ENCODE measurements at places on chromosomes 7 and 10. TPM values are rescaled to one million over a fixed set of nuclear protein-coding genes. Genes with fewer than 3 reads are reported as not detected.

CHAT gene
- total RNA-seq: not detected

DNA sequence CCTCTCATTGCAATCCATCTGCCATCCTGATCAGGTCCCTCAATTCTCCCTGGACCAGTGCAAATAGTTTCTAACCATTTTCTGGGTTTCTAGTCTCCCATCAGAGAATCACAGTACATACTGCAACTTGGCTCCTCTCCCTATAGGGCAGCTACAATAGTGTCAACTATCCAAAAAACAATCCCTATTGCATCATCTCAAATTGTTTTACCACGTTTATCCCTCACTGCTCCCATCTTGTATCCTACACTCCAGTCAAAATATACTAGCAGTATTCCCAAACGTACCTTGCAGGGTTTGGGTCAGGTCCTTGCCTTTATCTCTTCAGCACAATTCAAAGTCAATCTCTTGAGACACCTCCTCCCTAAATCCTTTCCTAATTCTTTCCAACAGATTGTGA lies 23.6 kb downstream of the ASB15 start:
- no peak for DNase-seq

GRCh38 chr7:80591654-80592053 lies 46.8 kb upstream of the CD36 start:
- DNase-seq: no peak

IQUB gene
- 0.54 TPM for total RNA-seq

DNA sequence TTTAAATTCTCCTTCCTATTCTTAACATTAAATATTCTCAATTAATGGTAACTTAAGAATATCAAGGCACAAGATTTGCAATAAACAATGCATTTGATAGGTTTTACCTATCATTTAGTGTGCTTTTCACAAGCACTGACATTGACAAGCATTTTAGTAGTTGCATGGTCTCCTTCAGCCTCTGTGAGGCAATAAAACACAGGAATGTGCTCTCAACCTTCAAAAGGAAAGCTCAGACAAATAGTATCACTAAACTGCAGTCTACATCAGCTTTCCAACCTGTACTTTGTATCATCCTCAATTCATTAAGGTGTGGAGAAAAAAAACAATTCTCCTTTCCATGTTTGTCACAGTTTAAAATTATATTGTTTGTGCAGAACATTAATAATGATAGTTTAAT lies 51.1 kb upstream of the TSPAN13 start:
- DNase-seq: no peak

DNA sequence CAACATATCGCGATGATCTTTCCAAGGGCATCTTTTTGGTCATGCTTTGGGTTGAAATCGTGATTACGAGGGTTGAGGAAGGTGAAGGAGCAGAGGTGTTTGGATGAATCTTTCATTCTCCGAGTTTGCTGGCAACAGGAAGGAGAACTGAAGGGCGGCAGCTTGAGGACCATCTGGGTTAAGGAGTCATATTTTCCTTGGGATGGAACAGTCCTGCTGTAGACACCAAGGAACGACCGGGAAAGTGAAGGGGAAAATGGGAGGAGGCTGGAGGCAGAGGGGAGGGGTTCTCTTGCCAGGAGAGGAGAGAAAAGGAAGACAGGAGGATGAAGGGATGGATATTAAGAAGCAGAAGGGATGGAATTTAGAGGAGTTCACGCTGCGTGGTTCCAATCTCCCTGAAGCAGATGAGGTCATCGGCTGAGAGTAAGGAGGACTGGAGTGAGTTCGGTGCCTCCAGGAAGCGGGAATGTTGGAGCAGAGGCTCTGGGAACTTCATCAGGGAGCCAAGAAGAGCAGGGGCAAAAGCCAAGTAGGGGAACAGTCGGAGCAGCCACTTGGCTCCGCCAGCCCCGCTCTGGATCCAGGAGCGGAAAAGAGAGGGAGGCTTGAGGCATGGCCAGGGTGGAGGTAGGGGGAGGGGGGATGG lies 116.6 kb upstream of the GALNT17 start:
- peak; percentile 67 for DNase-seq

DNA sequence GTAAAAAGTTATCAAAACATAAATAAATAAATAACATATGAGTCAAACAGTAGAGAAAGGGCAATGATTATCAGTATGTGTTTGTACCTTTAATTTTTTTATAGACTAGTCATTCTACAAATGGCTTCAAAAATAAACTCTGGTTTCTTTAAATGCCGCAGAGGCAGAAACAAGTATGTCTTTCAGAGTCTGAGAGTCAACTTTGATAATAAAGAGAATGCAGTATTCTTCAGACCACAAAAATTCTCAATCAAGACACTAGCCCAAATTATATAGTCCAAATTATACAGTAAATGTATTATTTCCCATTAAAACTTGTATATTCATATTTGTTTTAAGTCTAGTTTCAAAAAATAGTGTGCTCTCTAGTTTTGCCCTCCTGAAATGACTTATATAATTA lies 1142.3 kb downstream of the NXPH1 start:
- DNase-seq: no peak

- DNase-seq: no peak
Observed at GRCh38 chr10:70579234-70580002, 23.1 kb downstream of the PRF1 start.

TMEM130 gene
- not detected for total RNA-seq

DNA sequence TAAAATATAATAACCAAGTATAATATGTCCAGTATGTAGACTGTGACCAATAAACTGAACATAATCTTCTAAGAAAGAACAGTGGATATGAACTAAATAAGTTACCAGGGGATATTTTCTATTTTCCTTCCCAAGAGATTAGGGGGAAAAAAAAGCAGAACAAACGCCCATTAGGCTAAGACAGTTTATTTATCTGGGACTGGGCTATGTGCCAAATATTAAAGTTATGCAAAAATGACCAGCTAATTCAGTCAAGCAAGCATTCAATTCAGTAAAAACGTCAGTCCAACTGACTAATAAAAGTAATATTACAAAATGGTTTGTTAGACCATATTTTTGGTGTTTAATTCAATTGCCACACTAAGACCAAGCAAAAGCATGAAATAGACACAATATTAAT lies 122.2 kb downstream of the TSPAN12 start:
- DNase-seq: no peak

GRCh38 chr10:3735175-3735574 lies 49.8 kb downstream of the KLF6 start:
- DNase-seq: peak; percentile 57

CRYGN gene
- total RNA-seq: not detected

DNA sequence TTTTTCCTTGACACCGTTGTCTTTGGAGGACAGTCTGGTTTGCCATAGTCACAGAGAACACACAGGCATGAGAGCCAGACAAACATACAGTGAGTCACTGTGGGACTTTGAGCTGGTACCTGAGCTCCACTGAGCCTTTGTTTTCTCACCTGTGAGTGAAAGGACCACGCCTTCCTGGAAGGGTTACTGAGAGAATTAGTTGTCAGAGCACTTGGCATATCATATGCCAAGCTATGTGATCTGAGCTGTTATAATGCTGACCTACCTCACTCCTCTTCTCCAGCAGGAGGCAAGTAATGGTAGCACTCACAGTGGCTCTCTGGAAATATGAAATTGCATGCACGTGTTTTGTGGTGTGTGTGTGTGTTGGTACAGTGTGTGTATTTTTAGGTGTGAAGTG lies 59.7 kb downstream of the CXCL12 start:
- no peak for DNase-seq

ACBD7 gene
- not detected for total RNA-seq

GRCh38 chr10:62541811-62542210 lies 167.6 kb downstream of the ZNF365 start:
- DNase-seq: peak; percentile 71

- DNase-seq: peak; percentile 94
Observed at GRCh38 chr10:17616403-17617030, 657 bp downstream of the HACD1 start.

ADAM12 gene
- 0.35 TPM for total RNA-seq

DNA sequence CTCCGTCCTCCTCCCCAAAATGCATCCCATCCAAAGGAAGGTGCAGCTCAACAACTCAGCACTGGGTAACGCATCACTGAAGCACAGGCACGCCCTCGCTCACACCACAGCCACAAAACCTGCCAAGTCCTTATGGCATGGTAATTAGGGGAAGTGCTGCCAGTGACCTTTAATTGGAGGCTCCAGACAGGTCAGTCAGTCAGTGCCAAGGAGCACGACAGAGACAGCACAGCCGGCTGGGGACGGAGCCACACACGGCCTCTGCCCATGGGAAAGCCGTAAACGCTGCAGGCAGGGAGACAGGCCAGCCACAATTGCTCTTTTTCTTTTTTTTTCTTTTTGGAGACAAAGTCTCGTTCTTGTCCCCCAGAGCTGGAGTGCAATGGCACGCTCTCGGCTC lies 146.5 kb downstream of the MAD1L1 start:
- no peak for DNase-seq

EPHB6 gene
- total RNA-seq: 3.3 TPM

GRCh38 chr10:69217119-69217754 lies 2.9 kb upstream of the HKDC1 start:
- no peak for DNase-seq

- no peak for DNase-seq
Observed at GRCh38 chr7:39434012-39434411, 132.2 kb upstream of the YAE1 start.

AKR1E2 gene
- total RNA-seq: 5.4 TPM

DNA sequence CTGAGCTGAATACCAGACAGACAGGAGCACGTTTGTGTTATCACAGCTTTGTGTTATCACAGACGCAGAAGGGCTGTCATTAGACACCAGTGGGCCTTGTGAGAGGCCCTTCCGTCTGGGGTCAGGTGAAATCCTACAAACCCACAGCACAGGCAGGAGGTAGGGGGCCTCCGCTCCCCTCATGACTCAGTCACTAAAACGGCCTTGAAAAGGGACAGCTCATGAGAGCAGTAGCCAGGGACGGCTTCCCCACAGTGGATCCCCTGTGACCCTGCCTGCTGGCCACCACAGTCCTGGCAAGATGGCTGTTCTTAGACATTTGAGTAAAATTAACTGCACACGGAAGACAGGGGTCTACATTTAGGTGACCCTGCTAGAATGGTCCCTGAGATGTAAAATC lies 215.8 kb upstream of the PPP2R2D start:
- DNase-seq: no peak

KEL gene
- total RNA-seq: 0.62 TPM

DNA sequence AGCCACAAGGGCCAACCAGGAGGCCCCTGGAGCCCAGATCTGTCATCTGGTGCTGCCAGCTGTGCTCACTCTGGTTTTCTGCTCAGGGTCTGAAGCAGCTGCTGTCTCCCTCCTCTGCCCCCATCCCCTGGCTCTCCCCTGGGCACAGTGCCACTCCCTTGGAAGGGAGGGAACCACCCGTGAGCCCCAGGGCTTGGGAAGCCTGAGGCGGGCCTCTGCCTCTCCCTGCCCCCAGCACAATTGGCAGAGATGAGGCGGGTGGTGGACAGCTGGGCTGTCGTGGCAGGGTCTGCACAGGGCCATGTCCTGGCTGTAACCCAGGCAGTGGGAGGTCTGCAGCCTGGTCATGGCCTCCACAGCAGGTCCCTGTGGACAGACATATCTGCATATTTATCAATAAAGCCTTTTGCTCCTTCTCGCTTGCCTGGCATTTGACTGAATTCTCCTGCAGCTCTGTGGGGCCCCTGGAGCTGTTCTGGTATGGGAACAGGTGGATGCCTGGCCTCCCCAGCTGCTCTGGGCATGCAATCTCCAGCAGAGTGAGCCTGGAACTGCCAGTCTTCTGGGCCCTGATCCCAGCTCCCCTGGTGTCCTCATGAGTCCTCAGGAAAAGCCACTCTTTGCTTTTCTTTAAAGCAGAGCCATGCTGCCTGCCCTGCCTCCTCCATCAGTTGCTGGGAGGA lies 1.6 kb upstream of the ANKRD2 start:
- peak; percentile 43 for DNase-seq

VAX1 gene
- not detected for total RNA-seq

IGF2BP3 gene
- not detected for total RNA-seq

DNA sequence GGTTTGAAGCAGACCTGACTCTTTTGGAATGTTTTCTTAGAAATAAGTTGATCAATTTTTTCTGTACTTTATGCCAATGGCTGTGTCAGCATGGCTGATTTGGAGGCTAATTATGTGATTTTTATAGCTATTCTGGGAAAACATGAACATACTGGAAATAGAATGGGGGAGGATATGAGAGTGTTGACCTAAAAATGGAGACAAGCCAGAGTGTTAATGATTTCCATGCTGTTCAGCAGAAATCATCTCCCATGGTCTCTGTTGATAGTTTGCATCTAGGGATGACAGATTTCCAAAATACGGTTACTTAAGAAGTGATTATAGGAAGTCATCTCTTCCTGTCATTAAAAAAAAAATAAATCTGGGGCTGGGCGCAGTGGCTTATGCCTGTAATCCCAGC lies 32.7 kb upstream of the DMTF1 start:
- no peak for DNase-seq

DNA sequence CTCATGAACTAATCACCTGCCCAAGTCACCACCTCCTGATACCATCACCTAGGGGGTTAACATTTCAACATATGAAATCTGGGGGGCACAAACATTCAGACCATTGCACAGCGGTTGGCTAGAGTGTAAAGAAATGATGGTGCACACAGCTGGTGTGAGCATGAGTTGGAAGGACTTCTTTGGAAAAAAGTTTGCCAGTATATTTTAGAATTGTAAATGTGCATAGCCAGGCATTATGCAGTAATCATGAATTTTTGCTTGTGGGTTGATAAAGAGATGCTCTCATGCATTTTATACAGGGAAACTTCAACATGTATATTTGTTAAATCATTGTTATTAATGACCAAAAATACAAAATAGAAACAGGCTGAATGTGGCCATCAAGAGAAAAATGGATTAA lies 100.0 kb downstream of the VWC2 start:
- no peak for DNase-seq

DNA sequence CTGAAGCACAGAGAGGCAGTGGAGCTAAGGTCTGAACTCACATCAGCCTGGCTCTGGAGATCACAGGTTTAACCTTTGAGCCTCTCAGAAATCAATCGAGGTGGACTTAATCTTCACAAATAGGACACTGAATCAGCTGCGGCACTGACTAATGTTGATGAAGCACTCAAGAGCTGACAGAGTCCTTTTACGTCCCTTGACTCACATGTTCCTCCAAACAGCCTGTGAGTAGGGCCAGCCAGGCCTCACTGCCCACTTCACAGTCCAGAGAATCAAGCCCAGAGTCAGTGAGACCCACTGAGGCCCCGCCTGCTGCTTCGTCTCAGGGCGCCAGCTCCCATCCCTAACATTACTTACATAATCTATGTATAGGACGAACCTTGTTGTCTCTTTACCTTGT lies 63.1 kb downstream of the TNS3 start:
- no peak for DNase-seq

GRCh38 chr10:21737106-21737505 lies 203.1 kb downstream of the MLLT10 start:
- no peak for DNase-seq

NKX2-3 gene
- not detected for total RNA-seq

GRCh38 chr7:103989785-103990767 lies 618 bp upstream of the RELN start:
- no peak for DNase-seq

DNA sequence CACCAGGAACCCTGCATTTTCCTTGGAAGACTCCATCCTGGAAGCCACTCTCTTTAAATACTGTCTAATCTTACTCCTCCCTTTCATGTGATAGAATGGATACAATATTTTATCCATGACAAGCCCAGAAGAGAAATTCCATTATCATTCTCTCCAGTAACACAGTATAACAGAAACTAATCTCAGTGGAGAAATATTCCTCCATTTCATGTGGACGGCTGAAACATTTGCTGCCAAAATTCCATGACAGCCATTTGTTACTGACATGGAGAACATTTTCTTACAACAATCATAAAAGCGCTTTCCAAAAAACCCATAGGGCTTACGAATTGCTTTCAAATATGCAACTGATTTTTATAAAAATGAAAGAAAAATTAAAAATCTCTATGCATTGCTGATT lies 392.8 kb upstream of the KLF6 start:
- no peak for DNase-seq

Measured in Right ventricle myocardium inferior (tissue), 1 donor.